Activated CD4-positive, alpha-beta T cell treated with anti-CD3 and anti-CD28 coated beads, Interleukin-2, Interleukin-4, amounts not matched to agents 100 ng/mL and 50 ng/mL, durations not matched to agents 16 hours and 8 hours (primary cell): ENCODE measurements at places on chromosomes 2 and 18.

GRCh38 chr2:72630767-72631166, 195.1 kb downstream of the EXOC6B start:
- no peak for DNase-seq

DNA sequence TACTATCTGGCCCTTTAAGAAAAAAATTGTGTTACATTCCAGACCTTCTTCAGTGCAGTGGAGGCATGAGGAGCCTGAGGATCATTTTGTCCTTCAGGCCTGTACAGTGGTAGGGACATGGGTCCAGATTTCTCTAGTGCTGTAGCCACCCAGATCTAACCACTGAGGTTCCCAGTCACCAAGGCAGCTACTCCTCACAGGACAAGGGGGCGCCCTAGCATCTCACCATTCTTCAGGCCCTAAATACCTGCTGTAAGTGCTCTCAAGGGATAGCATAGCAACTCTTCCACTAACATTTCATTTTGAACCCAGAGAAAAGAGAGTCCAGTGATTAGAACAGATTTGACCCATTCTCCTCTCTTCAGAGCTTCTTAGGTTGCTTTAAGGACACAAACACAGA, 1533.0 kb downstream of the LRP1B start:
- DNase-seq, result no peak

DNA sequence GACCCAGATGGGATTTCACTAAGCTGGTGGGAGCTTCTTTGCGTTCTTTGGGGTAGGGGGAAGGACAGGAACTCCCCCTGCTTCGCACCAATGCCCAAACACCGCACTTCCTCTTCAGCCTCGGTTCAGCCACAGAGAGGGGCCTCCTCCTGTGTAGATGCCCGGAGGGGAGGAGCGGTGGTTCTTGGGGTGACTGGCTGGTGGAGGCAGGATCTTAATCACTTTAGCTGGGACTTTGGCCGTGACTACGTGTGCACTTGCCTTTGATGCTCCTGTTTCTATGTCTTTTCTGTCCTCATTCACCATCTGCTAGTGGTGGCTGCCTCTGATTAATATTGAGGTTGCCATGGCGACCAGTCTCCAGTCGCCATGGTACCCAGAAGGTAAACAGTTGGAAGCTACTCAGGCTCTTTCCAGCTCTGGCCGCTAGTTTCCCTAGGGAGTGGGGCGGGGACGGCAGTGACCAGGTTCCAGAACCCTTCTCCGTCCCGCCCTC, 1.9 kb downstream of the CNGA3 start:
- DNase-seq, result no peak

GRCh38 chr2:234291765-234292204, 205.1 kb downstream of the ARL4C start:
- peak; percentile 75 for DNase-seq

GRCh38 chr2:608711-609110, 68.5 kb downstream of the TMEM18 start:
- DNase-seq, result no peak
